ENCODE measurements at places on chromosomes 4 and X.

GRCh38 chr4:142345924-142346323 lies 500.2 kb downstream of the INPP4B start:
- no peaks in the 10 kb centered on the region for H3K4me1 ChIP-seq
- H3K4me3 ChIP-seq = no peak overlapping the region
- H3K27ac ChIP-seq = no peak overlapping the region
- no peaks in the 10 kb centered on the region for H3K27me3 ChIP-seq

DNA sequence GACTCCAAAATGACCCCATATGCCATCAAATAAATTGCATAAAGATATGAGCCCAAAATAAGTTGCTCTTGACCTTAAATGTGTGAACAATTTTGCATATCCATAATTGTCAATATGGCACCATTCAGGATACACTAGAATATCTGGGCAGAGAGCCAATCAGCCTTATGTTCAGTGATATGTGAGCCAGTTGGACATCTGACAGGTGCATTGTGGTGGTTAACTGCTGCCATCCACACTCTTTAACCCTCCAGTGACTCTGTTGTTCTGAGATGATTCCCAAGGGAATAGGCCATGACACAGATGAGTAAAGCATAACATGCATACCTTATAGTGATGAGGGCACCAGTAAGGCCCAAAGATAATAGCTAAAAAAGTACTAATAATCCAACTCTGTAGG lies 500.1 kb downstream of the PCDH18 start:
- H3K4me3 ChIP-seq = no peak overlapping the region
- H3K27me3 ChIP-seq = no peaks in the 10 kb centered on the region
- DNase-seq = no peak

GRCh38 chr4:162938738-162939485 lies 227.8 kb downstream of the NAF1 start:
- no peak overlapping the region for H3K27ac ChIP-seq
- no peaks in the 10 kb centered on the region for H3K4me1 ChIP-seq
- no peak overlapping the region for H3K4me3 ChIP-seq
- no peak for DNase-seq

GRCh38 chr4:59571805-59572430 lies 1628.2 kb upstream of the ADGRL3 start:
- no peak overlapping the region for H3K4me3 ChIP-seq
- H3K27ac ChIP-seq = no peak overlapping the region
- no peaks in the 10 kb centered on the region for H3K27me3 ChIP-seq
- no peak for DNase-seq
- no peaks in the 10 kb centered on the region for H3K36me3 ChIP-seq

- H3K27me3 ChIP-seq = no peaks in the 10 kb centered on the region
- H3K36me3 ChIP-seq = no peaks in the 10 kb centered on the region
- no peak overlapping the region for H3K4me3 ChIP-seq
- no peak overlapping the region for H3K27ac ChIP-seq
Observed at GRCh38 chr4:132770776-132771175, 378.3 kb upstream of the PCDH10 start.

DNA sequence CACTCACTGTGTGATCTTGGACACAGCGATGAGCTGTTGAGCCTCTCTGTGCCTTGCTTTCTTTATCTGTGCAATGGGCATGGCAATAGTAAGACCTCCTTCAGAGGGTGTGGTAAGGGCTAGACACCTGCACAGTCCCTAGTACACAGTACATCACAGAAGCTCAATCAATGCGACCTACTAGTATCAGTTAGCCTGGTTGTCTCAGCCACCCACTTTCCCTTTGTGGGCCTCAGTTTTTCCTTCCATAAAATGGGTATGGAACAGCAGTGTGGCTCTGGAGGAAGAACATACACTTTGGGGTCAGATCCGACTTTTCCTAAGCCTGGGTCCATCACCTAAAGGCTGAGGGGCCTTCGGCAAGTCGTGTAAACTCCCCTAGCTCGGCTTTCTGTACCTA lies 3.5 kb upstream of the HTRA3 start:
- no peak overlapping the region for H3K4me3 ChIP-seq
- no peak for DNase-seq
- no peaks in the 10 kb centered on the region for H3K36me3 ChIP-seq
- H3K4me1 ChIP-seq = no peaks in the 10 kb centered on the region
- peaks cover 40% of the 10 kb centered on the region for H3K27me3 ChIP-seq

- H3K4me3 ChIP-seq = no peak overlapping the region
- no peaks in the 10 kb centered on the region for H3K27me3 ChIP-seq
- no peak overlapping the region for H3K27ac ChIP-seq
- DNase-seq = no peak
- peaks cover 29% of the 10 kb centered on the region for H3K4me1 ChIP-seq
- no peaks in the 10 kb centered on the region for H3K36me3 ChIP-seq
Observed at GRCh38 chr4:159150396-159150795, 47.5 kb downstream of the RAPGEF2 start.

GRCh38 chrX:14529290-14529989 lies at the start of gene GLRA2:
Gene GLRA2, plus strand, starts transcription at chrX:14529536. Its CDS starts 522 bp downstream, at chrX:14530058.
- no peaks in the 10 kb centered on the region for H3K36me3 ChIP-seq
- peaks cover 3% of the 10 kb centered on the region for H3K4me1 ChIP-seq

DNA sequence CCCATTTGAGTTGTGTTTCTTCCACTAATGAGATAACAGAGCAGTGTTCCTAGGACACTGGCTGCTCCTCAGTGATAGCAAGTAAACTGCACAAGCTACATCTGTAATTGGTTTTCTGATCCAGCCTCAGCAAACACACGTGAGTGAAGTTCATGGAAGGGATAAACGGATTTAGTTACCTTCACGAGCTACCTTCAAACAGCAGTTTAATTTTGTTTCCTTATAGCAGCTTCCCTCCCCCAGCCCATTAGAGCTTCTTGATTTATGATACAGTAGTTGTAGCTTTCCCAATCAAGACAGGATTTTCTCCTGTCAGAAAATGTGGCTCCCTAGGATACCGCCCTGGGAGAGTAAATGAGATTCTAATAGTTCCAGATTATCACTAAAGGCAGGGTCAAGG lies 634.2 kb upstream of the FAT1 start:
- no peaks in the 10 kb centered on the region for H3K36me3 ChIP-seq
- H3K4me1 ChIP-seq = no peaks in the 10 kb centered on the region
- no peak for DNase-seq

DNA sequence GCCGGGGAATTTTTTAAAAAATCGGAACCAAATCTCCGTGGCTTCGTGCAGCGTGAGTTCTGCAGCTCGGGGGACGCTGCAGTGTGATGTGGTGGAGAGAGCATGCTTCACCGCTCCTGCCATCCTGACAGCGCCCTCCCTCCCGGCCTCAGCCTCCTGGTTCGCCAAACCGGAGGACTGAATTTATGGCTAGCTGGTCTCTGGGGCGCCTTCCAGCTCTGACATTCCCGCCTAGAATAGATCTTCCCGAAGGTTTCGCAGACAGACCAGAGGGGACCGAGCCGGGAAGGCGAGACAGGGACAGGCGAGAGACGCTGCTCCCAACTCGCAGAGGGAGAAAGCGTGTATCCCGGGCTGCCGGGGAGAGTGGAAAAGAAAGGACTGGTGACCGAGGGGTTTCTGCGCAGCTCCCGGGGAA lies 25.9 kb downstream of the HOPX start:
- H3K27me3 ChIP-seq = peaks cover 23% of the 10 kb centered on the region
- H3K27ac ChIP-seq = peak overlapping the region; percentile 93
- peak overlapping the region; percentile 94 for H3K4me3 ChIP-seq
- no peaks in the 10 kb centered on the region for H3K36me3 ChIP-seq
- H3K4me1 ChIP-seq = peaks cover 52% of the 10 kb centered on the region
- DNase-seq = no peak

DNA sequence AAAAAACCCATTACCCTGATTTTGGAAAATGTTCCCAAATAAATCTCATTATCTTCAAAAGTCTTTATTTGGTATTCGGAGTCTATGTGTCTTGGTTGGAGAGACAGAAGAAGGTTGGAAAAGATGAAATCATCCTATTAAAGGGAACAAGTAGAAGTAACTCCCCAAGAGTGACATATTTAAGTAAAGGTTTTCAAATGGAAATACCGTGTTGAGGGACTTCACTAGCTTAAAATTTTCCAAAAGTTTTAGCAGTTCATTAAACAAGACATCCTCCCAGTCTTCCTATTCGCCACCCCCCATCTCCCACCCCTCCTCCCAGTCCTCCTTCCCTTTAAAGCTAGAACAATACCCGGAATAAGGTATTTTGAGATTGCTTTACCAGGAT lies 62.7 kb upstream of the CCDC160 start:
- no peak for DNase-seq
- peaks cover 2% of the 10 kb centered on the region for H3K4me1 ChIP-seq
- H3K4me3 ChIP-seq = peak overlapping the region; percentile 78
- H3K27ac ChIP-seq = no peak overlapping the region

DNA sequence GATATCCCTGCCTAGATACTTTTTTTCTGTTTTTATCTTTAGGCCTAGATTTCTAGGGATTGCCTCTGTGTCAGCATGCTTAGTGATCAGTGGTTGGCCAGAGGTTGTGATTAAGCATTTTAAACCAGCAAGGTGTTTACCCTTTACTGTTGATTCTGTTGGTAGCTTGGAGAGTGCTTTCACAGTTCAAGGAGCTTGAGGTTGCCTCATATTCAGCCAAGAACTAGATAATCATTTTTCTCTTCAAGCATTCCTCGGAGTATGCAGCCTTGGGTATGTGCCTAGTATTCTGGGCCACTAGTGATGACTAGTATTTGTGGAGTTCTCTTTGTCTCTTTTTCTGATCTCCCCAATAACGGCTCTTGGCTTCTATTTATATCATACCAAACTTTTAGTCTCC lies 20.4 kb downstream of the APOOL start:
- no peak overlapping the region for H3K4me3 ChIP-seq
- H3K36me3 ChIP-seq = peaks cover 12% of the 10 kb centered on the region
- H3K27me3 ChIP-seq = no peaks in the 10 kb centered on the region
- peaks cover 7% of the 10 kb centered on the region for H3K4me1 ChIP-seq

- H3K4me1 ChIP-seq = peaks cover 3% of the 10 kb centered on the region
- H3K27ac ChIP-seq = no peak overlapping the region
- H3K27me3 ChIP-seq = no peaks in the 10 kb centered on the region
- H3K36me3 ChIP-seq = no peaks in the 10 kb centered on the region
Observed at GRCh38 chr4:139863531-139863930, 197.9 kb downstream of the MGST2 start.

DNA sequence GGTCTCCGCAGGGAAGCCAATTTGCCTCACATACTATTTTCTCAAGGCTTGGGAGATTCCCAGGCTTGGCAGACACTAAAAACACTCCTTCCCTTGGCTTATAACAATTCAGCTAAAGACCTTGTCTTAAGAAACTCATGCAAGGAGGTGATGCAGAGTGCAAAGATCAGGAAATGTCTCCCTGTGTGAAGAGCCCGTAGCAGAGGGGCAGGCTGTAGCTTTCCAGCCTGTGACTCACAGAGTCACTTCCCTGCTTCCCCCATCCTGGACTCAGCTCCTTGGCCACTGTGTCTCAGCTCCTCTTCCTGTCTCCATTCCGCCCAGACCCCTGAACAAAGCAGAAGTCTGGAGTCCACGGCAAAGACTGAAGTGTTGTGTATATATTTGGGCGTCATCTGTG lies 56.1 kb downstream of the KDR start:
- peaks cover 4% of the 10 kb centered on the region for H3K27me3 ChIP-seq
- H3K4me3 ChIP-seq = no peak overlapping the region
- DNase-seq = no peak
- H3K36me3 ChIP-seq = no peaks in the 10 kb centered on the region

DNA sequence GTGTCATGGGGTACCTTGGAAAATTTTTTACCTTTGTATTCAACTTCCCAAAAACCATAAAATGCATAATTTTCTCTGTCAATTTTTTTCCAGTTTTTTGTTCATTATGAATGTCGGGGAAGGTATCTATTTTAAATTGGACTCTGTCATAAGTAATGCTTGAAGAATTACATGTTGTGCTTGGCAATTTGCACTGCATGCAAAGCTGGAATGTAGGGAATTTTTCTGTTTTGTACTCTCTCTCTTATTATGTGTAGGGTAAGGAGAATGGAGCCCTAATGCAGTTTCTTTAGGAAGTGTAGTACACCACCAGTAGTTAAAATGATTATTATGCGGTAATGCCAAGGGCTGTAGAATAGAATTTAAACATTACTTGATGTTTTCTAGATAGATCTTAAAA lies 137.7 kb upstream of the LIMCH1 start:
- H3K4me3 ChIP-seq = no peak overlapping the region
- H3K4me1 ChIP-seq = no peaks in the 10 kb centered on the region
- H3K36me3 ChIP-seq = no peaks in the 10 kb centered on the region
- no peak overlapping the region for H3K27ac ChIP-seq
- peaks cover 7% of the 10 kb centered on the region for H3K27me3 ChIP-seq

Data from stimulated activated naive B cell treated with anti-CD40 and anti-IgM and Interleukin-4, amounts not matched to agents 10 μg/mL and 1 μg/mL and 100 μg/mL, for 72 hours (primary cell).